ENCODE measurements at places on chromosomes 6 and 20.
A peak's percentile ranks its signal among the peaks of the same experiment; 100 is the strongest.

DNA sequence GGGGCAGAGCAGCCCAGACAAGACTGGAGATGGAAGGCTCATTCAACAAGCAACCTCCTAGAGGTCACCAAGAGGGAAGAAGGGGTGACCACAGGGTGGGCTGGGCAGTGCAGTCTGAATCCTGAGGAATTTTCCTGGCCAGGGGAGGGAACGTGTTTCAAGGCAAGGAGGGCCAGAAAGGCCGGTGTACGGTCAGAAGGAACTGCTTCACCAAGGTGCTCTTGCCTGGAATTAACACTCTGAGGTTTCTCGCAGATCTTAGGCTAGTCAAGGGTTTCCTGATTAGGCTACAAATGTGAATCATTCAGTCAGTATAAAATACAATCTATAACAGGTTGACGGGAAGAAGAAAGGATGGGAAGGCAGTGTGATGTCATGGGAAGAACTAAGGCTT lies 199.3 kb downstream of the LRFN2 start:
- H3K27me3 ChIP-seq: peaks cover 38% of the 10 kb centered on the region
- no peaks in the 10 kb centered on the region for H3K36me3 ChIP-seq
- H3K4me1 ChIP-seq: peaks cover 4% of the 10 kb centered on the region
- H3K27ac ChIP-seq: no peak overlapping the region
- no peak for DNase-seq

- DNase-seq: no peak
- H3K4me1 ChIP-seq: peaks cover 10% of the 10 kb centered on the region
- H3K27ac ChIP-seq: no peak overlapping the region
- no peaks in the 10 kb centered on the region for H3K27me3 ChIP-seq
- no peaks in the 10 kb centered on the region for H3K36me3 ChIP-seq
These were observed 36.4 kb downstream of the RIPOR3 start for GRCh38 chr20:50654904-50655303.

DNA sequence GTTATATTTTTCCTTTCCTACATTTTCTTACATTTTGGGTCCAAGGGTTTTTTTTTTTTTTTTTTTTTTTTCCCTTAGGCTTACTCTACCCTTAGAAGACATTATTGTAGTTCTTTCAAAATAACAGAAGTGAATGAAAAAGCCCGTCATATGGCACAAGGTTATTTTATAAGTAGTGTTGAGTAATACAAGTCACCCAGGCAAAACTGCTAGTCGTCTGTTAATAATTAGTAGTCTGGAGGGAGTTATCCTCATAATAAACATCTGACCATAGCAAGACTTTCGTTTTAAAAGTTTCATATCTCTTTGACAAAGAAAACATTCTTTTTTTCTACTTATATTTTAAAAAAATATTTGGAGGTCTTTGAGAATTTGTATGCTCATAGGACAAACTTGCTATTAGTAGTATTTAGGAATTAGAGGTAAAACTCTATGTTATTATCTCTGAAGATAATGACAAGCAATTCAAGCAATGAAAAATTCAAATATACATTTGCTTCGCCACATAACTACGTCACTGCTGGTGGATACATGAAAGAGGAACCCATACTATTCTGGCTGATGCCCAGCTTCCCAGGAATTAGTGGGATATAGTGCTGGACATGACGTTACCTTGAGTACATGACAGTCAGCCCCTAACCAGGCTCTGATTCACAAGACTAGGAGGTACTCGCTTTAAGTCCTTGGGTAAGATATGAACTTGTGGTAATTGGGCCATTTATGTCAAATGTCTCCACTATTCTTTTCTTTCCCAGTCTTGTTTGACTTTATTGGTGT lies 532.8 kb downstream of the GRIK2 start:
- DNase-seq: no peak
- H3K4me1 ChIP-seq: no peaks in the 10 kb centered on the region
- no peaks in the 10 kb centered on the region for H3K27me3 ChIP-seq
- H3K27ac ChIP-seq: peak overlapping the region; percentile 57
- no peak overlapping the region for H3K4me3 ChIP-seq

DNA sequence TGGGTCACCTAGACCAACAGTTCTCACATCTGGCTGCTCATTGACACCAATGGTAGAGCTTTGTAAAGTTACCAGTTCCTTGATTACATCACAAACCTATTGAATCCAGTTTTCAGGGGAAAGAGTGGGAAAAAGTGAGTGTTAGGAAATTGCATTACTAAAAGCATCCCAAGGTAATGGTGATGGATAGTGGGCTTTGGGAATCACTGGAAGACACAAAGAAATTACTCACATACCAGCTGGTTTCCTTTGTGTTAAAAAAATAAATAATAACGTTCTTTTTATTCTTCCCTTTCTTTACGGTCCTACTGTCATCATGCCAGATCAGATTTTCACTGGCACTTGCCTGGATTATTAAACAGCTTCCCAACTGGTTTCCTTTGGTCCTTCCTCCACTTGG lies 370.7 kb downstream of the RFPL4B start:
- H3K4me3 ChIP-seq: no peak overlapping the region
- DNase-seq: no peak
- no peak overlapping the region for H3K27ac ChIP-seq
- H3K4me1 ChIP-seq: no peaks in the 10 kb centered on the region
- H3K27me3 ChIP-seq: no peaks in the 10 kb centered on the region

DNA sequence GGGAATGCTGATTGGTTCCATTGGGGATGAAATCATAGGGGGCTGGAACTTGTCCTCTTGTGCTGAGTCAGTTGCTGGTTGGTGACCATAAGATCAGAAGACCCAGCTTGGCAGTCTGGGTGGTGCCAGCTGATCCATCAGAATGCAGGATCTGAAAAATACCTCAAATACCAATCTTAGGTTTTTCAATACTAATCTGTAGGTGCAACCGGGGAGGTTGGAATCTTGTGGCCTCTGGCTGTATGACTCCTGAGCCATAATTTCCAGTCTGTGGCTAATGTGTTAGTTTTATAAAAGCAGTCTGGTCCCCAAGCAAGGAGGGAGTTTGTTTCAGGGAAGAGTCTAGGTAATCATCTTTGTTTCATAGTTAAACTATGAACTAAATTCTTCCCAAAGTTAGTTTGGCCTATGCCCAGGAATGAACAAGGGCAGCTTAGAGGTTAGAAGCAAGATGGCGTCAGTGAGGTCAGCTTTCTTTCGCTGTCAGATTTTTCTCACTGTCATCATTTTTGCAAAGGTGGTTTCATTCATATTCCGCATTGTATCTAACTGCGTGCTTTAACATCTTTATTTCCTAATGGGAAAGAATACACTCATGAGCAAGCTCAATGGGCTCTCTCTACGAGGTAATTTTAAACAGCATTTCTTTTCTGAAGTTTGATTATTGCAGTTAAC lies 2.0 kb downstream of the ARMH2 start:
- no peak overlapping the region for H3K27ac ChIP-seq
- H3K4me1 ChIP-seq: peaks cover 8% of the 10 kb centered on the region
- no peaks in the 10 kb centered on the region for H3K27me3 ChIP-seq
- H3K36me3 ChIP-seq: peaks cover 2% of the 10 kb centered on the region
- H3K4me3 ChIP-seq: no peak overlapping the region
